ENCODE measurements at places on chromosomes 2 and 18.

DNA sequence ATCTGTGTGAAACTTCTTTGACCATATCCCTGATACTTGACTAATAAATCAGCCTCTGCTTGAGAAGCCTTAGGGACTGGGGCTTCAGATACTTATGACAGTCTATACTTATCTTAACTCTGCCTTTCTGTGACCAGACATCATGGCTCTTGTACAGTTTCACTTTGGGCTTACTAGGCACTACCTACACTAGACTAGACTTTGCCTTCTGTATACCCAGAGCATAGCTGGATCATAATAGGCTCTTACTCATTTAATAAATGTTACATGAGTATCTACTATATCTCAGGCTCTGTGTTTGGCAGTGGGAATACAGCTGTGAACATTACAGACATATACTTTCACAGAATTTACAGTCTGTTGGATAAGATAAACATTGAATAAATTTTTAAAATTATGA, 9.0 kb downstream of the UGP2 start:
- no peak for DNase-seq

DNA sequence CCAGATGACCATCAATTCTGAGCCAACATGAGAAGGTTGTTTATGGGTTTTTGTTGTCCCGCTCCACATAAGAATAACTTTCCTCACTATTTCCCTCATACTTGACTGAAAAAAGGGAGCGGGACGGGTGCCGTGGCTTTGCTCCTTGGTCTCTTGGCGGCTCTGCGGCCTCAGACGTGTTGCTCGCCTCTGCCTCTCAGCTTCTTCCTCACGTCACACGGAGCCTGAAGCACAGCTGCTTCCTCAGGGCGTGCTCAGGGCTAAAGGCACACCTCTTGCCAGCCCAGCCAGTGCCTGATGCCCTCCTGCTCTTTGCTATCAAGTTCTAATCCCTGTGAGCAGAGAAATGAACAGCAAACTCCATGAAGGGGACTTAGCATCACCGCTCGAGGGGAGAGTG, 17.9 kb upstream of the ID2 start:
- no peak for DNase-seq

DNA sequence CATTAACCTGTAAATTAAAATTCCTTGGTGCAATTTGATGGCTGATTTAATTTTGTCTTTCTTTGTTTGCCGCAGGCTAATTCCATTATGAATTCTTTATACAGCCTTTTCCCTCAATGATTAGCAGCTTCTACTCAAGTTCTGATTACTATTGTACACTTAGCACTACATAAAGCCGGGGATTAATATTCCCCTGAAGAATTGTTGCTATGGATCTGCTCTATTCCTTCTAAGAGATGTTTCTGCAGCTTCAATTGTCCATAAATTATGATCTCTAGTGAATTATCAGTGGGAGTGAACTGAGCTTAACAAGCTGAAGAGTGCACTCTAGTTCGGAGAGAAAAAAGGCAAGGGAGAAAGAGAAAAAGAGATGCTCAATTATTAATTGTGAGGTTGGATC, 433.7 kb upstream of the SPRED2 start:
- DNase-seq, result no peak

GRCh38 chr2:145325485-145325884, 805.6 kb upstream of the ZEB2 start:
- DNase-seq, result no peak
